DMS79 treated with DMSO at 0.1 percent for 48 hours (cell line): ENCODE measurements at places on chromosomes 11 and 22.

DNA sequence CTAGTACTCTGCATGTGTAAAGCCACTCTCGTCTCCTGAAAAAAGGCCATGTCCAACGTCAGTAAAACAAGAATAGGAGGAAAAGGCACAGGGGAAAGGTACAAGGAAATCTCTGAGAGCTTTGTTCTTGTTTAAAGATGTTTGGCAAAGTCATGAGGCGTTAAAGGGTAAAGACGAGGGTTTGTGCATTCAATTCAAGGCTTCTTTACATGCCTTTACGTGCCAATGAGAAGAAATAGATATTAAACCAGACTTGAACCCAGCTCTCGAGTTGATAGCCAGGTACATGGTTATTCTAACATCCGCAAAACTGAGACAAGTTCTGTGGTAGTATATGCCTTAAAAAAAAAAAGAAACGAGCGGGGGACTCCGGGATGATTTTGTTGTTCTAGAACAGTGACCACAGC, 704 bp upstream of the CFL1 start:
- DNase-seq: no peak

GRCh38 chr11:110527146-110527545, 97.4 kb downstream of the FDX1 start:
- no peak for DNase-seq

DNA sequence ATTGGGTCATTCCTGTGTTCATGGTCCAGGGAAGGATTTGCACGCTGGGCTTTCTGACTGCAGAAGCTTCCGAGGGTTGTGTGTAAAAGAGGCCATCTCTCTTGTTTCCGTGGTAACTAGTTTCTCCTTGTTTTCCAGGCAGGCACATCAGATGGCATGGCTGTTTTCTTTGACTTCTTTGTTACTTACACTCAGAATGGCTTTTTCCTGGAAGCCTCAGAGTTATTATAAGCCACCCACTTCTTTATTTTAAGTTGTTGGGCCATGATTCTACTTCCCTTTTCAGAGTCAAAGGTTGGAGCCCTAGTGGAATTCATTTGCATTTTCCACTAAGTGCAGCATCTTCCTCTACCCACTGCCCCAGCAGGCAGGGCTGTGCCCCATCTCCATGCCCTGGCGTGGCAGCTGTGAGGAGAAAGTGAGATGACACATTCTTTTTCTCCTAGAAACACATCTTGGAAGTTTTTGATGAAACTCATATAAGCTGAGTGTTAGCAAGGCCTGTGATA, 94.9 kb downstream of the PRR5L start:
- DNase-seq: no peak

GRCh38 chr11:33877038-33877437, 14.8 kb downstream of the LMO2 start:
- DNase-seq: no peak

- DNase-seq: peak; percentile 75
Measured at GRCh38 chr11:11842421-11843008, 743 bp downstream of the USP47 start.

DNA sequence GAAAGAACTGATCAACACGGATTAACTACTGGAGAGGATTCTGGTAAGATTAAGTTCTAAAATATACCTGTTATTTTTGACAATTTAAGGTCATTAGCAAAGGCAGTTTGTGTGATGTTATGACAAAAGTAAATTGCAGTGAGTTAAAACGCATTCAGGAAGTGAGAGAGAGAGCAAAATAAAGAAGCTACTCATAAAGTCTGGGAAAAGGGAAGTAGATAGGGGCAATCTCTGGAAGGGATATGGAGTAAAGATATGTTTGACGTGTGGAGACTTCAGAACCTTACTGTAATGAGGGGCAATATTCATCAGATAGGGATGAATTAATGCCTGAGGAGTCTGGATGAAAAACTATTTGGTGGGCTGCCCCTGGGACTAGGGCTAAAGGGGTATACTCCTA, 16.8 kb downstream of the OR56B4 start:
- DNase-seq: no peak

GRCh38 chr11:71190551-71190950, 61.8 kb downstream of the SHANK2 start:
- no peak for DNase-seq

- no peak for DNase-seq
Measured at GRCh38 chr11:30342736-30343166, 19.8 kb downstream of the ARL14EP start.

DNA sequence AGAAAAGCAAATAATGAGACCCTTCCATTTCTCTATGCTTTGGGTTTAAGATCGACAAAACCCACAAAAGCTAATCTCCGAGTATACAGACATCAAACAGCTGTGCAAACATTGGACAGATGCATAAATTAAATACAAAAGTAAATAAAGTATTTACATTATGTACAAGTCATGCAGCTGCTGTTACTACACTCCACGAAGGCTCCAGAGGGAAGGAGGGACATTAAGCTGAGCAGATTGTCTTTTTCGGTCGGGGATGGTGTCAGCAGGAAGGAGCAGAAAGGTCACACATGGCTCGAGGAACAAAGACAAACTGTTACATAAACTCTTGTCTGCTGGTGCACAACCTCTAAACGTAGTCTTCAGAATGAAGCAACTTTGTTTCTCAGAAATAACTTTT, 88.8 kb upstream of the BARX2 start:
- peak; percentile 52 for DNase-seq

GRCh38 chr11:1292018-1292643, 17.3 kb downstream of the TOLLIP start:
- no peak for DNase-seq

GRCh38 chr22:50506611-50507420, 686 bp downstream of the LMF2 start:
- DNase-seq: no peak

GRCh38 chr11:66317322-66317722, 478 bp upstream of the CD248 start:
- no peak for DNase-seq

DNA sequence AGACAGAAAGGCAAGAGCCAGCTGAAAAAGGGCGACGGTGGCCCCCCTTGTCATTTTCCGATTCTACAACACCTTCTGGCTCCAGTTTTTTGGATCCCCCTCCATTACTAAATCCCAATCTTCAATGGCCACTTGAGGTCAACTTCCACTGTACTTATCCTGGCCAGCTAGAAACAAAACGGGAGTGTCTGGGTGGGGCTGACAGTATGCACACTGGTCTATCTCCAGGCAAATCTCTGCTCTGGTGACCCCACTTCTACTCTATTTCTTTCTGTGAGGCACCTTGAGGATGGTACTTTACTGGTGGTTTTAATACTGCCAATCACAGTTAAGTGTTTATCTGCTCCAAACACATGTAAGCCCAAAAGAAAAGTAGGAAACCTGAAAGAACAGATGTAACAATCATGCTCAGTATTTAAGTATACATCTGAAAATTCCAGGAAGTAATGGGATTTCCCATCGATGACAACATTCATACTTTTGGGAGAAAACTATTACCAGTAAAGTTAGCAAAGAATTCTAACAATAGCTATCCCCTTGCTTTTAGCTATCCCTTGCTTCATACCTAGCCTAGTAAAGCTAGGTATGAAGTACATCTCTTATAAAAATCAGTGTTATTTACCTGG, 16.0 kb downstream of the CDON start:
- no peak for DNase-seq

GRCh38 chr11:46391578-46392420, at the start of gene CHRM4:
Gene CHRM4 (minus strand): TSS chr11:46391776. CDS start chr11:46386557, 5,219 bp downstream.
- peak; percentile 56 for DNase-seq

DNA sequence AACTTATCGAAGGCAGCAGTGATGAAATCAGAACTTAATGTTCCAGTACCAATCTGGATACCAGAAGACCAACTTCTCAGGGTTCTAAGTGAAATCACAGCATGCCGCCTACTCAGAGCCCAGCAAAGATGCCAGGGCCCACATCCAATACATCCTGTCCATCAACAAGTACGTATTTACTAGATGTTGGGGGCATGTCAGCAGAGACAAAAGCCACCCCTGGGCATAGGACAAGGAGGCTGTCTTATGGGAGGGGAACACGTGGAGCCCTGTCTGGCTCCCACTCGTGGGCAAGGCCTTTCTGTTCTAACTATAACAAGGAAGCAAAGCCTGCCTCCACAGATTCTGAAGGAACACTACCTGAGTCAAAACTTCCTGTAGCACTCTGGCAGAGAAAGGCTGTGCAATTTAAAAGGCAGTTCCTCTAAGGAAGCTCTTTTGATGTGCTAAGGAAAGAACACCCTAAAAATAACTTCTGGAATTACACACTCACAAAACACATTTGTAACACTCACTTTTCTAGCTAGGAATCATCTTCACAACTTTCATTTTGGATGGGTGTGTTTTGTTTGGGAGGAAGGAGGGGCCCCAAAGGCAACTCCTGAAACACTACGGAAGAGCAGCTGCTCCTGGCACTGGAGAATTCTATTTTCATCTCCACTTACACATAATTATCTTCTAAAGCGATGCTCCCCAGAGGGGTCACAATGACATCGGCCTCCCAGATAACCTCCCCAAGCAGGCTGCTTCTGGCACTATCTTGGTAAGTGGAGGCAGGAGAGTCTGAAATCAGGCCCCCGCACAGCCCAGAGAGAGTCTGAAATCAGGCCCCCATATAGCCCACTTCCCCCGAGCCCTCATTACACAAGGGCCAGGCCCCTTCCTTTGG, 14.2 kb downstream of the SMCO4 start:
- DNase-seq: no peak

GRCh38 chr11:8905528-8906165, 5.3 kb upstream of the AKIP1 start:
- DNase-seq: no peak

GRCh38 chr22:28021998-28022660, 103.1 kb upstream of the PITPNB start:
- DNase-seq: no peak

DNA sequence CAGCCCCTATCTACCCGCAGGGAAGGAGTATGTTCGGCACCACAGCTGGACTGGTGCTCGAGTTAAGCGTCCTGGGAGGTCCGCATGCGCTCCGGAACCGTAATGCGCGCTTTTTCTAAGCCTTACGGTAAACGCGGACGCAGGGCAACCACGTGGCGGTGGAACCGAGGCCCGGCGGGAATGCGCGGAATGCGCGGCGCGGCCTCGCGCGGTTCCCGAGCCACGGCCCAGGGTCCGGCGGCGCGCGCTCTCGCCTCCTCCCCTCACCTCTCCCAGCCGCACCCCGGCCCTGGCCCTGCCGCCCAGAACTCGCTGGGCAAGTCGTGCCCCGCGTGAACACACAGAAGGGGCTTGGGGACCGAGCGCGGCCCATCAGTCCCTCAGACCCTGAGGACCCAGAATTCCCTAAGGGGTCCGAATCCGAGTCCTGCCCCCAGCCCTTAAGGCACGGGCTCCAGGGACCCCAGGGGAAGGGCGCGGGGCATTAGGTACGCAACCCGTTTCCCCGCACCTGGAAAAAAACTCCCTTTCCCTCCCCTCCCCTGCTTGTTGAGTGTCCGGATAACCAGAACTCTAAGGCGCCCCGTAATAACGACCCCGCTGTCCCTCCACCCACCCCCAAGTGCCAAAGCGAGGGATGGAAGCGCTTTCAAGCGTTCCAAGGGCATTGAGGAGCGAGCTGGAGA, 4.3 kb upstream of the CCND1 start:
- DNase-seq: no peak

- no peak for DNase-seq
Measured at GRCh38 chr22:45891996-45892621, 84.9 kb downstream of the WNT7B start.
